Activated CD8-positive, alpha-beta memory T cell treated with anti-CD3 and anti-CD28 coated beads for 24 hours (primary cell): ENCODE measurements at places on chromosomes 4 and X.

DNA sequence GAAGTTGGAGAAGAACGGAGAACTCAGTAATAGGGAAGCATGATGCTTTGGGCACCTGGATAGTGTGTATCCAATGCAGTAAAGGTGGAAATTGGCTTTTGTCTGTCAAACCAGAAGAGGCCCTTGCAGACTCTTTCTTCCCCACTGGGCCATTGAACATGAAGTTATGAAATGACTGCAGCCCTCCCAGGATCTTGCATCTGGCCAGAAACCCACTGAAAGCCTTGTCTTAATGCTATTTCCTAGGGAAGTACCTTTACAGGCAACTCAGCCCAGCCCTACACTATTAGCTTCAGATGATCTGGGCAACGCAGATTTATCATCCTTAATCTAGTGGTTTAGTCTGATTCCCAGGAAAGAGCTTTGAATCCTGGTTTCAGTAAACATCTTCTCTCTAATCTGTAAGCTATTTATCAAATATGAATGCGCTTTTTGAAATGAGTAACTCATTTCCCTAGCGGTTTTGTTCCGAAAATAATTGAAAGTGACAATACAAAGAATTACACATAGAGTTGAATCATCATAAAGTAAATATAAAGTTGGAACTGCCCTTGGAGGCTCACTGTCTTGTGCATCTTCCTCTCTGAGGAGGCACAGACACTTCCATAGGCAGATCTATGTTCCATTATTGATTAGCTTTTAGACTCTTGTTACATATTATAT lies 464.1 kb downstream of the IDS start:
- no peak for DNase-seq

GRCh38 chrX:48522291-48522690 lies 683 bp downstream of the EBP start:
- no peak for DNase-seq

DNA sequence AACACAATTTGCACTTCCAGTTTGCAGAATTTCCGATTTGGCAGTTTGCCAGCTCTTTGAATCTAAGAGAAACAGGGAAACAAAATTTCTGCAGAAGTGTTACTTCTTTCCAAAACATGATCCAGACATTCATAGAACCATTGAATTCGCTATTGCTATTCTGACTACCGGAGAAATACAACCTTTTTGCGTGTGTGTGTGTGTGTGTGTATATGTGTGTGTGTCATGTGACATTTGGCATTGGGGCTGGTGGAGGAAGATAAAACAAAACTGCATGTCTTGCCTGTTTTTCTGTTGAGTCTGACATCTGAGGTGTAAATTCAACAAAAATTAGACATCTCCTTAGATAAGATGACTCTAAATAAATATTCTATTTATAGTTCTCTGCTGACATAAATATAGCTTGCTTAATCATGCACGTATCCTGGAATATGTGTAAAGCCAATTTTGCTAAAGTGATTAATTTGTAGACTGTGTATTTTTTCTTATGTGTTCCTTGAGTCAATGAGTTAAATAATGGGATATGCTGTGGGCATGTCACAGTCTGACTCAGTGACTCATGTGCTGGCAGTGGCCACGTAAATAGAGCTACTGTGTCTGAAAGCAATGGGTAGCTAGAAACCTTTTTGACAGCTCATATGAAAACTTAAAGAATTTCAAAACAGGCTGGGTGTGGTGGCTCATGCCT lies 98.9 kb downstream of the HPGD start:
- DNase-seq = no peak

GRCh38 chrX:137549073-137549472 lies 16.9 kb upstream of the ZIC3 start:
- DNase-seq = no peak

DNA sequence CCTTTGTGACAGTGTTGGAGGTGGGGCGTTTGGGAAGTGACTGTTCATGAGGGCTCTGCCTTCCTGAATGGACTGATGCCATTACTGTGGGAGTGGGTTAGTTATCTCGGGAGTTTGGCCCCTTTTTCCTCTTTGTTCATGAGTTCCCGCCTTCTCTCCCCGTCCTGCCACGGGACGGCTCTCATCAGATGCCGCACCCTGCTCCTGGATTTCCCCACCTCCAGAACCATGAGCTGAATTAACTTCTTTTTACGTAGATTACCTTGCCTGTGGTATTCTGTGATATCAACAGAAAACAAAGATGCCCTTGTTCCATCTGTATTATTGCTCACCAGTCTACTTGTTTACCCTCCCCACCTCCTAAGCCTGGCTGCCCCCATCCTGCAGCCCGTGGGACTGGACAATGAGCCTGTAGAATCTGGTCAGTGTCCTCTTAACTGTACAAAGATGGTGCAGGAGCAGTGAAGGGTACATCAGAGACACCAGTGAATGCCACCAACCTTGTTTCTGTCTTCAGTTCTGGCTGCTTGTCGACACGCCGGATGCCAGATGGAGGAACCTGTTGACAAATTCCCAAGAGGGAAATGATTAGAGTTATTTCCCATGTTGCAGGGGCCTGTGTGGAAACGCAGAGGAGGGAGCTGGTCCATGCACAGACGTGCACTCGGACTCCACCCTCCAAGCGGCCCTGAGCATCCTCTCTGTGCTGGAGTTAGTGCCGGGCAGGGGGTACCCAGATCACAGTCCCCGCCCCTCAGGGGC lies 104.7 kb downstream of the ABLIM2 start:
- DNase-seq = no peak

GRCh38 chr4:47835494-47835893 lies 2.4 kb downstream of the CORIN start:
- DNase-seq = no peak

- DNase-seq = no peak
Observed at GRCh38 chr4:93084599-93085305, 743.8 kb upstream of the ATOH1 start.

DNA sequence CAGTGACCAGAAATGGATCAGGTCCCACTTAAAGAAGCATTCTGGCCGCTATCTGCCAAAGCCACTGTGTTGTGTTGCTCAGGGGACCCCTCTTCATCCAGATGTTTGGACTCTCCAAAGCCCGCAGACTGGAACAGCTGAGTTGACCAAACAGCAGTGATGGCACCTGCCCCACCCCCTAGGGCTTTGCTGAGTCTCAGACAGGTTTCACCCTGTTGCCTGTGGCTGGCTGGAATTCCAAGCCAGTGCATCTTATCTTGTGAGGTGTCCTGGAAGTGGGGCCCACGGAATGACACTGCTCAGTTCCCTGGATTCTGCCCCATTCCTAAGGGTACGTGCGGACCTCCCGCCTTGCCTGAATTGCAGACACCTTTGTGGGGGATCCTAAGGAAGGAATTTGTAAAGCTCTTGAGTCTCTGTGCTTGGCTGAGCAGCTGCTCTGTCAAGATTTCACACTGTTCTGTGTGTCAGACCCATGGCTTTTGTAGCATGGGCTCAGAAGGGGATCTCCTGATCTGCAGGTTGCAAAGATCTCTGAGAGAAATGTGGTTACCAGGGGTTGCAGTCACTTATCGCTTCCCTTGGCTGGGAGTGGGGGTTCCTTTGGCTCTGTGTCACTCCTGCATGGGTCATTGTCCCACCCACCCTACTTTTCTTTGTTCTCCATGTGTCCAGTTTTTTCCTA lies 1707.9 kb upstream of the PCDH10 start:
- no peak for DNase-seq

- no peak for DNase-seq
Observed at GRCh38 chr4:85058551-85058950, 92.1 kb upstream of the WDFY3 start.

DNA sequence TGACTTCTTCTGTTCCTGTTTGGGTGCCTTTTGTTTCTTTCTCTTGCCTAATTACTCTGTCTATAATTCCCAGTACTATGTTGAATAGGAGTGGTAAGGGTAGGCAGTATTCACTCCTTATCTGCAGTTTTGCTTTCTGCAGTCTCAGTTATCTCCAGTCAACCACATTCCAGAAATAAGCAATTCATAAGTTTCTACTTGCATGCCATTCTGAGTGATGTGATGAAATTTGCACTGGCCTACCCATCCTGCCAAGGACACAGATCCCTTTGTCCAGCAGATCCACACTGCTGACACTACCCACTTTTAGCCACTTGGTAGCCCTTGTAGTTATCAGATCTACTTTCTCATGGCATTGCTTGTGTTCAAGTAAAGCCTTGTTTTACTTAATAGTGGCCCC lies 971.6 kb upstream of the INTU start:
- DNase-seq = no peak

DNA sequence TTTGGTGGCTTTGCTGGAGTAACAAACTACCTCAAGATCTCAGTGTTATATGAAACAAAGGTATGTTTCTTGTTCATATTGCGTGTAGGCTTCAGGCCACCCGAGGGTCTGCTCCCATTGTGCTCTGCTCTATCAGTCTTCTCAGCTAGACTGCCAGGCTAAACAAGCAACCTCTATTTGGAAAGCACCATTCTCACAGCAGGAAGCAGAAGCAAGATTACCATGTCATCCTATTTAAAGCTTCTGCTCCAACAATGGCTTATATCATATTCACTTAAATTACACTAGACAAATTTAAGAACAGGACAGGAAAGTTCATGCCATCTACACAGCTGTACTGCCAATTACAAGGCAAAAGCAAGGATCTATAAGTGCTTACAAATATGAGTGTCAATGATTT lies 385.8 kb downstream of the PPARGC1A start:
- no peak for DNase-seq

- no peak for DNase-seq
Observed at GRCh38 chr4:84493092-84493850, 5.8 kb downstream of the NKX6-1 start.

DNA sequence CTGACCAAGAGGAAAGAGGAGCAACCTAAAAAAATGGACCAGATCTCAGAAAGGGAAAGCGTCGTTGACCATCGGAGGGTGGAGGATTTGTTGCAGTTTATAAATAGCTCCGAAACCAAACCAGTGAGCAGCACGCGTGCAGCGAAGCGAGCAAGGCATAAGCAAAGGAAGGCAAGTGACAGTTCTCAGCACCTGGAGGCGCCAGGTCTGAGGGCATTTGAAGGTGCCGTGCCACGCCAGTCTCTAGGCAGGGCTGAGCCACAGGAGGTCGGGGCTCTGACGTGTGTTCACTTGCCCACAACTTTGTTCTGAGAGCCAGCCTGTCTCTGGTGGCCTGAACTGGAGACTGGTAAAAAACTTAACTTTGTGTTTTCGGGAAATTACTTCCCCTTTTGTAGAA lies 59.7 kb downstream of the TNIP2 start:
- DNase-seq = no peak

DNA sequence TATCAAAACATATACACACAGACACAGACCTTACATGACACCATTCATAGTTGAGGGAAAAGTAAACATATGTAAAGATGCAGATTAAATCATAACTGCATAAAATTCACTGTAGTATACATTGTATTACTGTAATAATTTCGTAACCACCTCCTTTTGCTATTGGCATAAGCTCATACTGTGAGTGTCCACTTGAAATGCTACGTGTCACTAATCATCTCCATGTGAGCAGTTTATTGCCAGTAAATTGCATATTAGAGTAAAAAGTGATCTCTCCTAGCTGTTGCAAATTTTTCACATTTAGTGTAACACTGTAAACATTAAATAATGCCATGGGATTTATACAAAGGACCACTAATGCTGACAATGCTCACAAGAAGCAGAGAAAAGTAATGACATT lies 256.7 kb upstream of the GNPDA2 start:
- DNase-seq = no peak

DNA sequence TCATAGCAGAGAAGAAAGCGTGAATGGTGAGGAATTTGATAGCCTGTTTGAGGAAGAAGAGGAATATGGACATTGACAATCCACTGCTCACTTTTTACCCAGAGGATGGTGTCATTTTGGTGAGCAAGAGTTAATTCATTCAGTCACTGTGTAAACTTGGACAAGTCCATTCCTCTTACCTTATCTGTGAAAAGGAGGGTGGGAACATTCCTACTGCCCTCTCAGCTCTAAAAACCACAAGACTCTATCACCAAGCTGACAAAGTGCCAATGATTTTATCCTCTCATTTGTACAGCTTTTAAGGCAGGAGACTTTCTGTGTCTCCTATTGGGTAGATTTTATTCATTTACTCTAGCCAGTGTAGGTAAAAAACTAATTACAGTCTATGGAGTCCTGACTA lies 103.8 kb downstream of the LUZP4 start:
- DNase-seq = no peak

GRCh38 chrX:66176134-66176533 lies 12.1 kb downstream of the HEPH start:
- DNase-seq = no peak

DNA sequence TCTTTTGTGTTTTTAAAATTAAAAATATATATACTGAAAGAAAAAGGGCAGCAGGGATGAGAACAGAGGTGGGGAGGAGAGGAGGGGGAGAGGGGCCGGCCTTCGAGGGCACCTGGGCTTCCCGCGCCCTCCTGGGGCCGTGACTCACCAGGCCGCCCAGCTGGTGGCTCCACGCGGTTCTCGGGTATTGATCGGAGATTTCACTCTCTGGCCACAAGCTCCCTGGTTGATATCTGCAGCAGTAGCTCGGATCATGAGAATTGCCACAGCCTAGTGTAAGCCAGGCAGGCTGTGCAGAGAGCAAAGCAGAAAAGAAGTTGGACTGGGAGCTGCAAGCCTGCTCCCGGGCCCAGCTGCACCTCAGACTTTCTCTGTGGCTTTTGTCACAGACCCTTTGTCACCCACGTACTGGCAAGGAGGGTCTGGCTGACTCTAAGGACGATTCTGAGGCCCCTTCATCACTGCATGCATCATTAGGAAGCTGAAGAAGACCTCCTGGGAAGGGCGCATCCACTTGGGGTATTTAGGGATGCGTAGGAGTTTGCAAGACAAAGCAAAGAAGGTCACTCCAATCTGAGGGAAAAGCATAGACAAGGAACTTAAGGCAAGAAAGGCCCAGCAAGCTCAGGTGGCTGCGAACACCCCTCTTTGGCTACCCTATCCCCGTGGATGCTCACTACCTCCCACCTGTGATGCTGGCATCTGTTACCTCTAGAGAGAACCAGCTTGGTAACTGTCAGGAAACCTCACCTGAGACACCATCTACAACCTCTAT lies 71.7 kb downstream of the CPZ start:
- no peak for DNase-seq

- no peak for DNase-seq
Observed at GRCh38 chrX:139831675-139832456, 101.0 kb downstream of the ATP11C start.

DNA sequence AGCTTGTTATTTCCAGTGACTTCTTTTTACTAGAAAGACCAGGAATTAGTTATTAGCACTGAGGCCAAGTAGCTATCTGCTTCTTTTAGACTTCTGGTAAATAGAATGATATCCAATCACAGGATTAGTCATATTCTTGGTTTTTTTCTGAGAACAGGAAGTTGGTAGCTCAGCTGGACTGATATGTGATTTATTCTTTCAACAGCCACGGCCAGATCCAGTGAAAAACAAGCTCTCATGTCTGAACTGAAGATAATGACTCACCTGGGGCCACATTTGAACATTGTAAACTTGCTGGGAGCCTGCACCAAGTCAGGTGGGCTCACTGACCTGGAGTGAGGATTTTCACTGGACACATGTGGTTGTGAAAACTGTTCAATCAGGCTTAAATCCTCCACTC lies 48.6 kb downstream of the PDGFRA start:
- no peak for DNase-seq
